CD4-positive, CD25-positive, alpha-beta regulatory T cell (primary cell): ENCODE measurements at places on chromosomes 5 and 9. TPM values are rescaled to one million over a fixed set of nuclear protein-coding genes. Genes with fewer than 3 reads are reported as not detected.

AGXT2 gene
- total RNA-seq: not detected

ZNF189 gene
- 8.1 TPM for total RNA-seq

GRCh38 chr5:62578540-62578939 is at the start of gene LRRC70:
Gene LRRC70 (plus strand): TSS chr5:62578819. CDS start chr5:62579439, 620 bp downstream.
- DNase-seq: no peak

TMEM174 gene
- total RNA-seq: not detected

WDR38 gene
- not detected for total RNA-seq

KDM4C gene
- total RNA-seq: 99.0 TPM

DNA sequence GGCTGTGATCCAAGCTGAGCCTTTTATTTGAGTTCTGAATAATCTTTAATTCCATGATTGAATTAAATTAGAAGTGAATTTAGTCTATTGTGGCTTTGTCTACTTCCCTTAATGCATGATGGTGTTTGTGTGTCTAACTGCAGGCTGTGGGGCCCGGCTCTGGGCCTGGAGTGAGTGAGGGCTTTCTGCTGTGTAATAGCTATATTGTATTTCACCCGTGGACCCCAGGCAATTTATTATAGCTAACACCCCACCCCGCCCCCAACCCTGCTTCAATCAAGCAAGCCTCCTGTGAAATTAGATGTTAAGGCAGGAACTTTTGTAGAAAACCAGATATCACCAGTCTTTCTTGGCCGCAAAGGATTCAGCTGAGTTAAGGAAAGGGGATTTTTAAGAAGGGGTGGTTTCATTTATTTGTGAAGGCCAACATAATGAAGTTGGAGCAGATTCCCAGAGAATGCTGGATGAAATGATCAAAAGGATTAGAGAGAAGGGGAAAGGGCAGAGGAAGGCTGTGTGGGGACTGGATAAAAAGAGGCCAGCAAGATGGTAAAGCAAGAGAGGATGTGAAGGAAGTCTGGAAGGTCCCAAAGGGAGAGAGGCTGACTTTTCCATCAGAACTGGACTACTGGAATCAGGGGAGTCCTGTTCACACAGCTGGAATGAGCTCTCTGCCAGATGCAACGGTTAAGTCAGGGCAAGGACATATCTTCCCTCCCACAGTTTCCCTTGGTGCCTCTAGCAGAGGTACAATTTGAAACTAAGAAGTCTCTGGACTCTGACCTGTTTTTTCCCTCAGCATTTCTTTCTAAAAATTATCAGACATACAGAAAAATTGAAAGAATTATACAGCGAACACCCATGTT is 125.3 kb upstream of the SAP30L start:
- no peak for DNase-seq
